ENCODE measurements at places on chromosomes 11 and 22.

DNA sequence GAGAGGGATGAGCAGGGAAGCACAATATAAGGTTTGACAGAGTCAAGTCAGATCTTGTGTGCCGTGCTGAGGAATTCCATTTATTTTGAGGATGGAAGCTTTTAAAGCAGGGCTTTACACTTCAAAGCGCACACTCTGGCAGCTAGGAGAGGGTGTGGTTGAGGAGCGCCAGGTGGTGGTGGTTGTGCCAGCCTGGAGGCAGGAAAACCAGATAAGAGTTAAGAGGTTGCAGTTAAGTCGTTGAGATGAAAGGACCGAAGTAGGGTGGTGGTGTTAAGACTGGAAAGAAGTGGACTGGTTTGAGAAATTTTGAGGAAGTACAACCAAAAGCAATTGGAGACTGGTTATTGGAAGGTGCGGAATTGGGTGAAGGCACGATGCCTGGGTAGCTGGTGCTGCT, 231.6 kb upstream of the TBCEL start:
- DNase-seq = no peak

- DNase-seq = no peak
These were observed 249.4 kb downstream of the MN1 start for GRCh38 chr22:27552176-27552575.

DNA sequence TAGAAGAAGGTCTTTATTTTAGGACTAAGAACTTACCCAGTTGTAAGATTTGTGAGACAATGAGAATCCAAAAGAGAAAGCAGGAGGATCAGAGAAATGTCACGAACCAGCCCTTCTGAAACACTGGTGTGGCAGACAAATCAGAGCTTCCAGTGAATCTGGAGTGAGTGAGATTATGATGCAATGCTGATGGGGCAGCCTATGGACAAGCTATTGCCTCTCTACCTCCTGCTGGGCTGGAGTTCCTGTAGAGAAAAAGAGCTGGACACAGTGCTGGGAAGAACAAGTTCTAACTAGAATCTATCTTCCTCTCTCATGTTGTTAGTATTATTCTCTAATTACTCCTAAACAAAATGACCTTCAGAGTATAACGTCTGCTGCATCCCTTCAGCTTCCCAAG, 12.0 kb upstream of the ANO3 start:
- DNase-seq = peak; percentile 17

- no peak for DNase-seq
These were observed 3.1 kb downstream of the SHANK2 start for GRCh38 chr11:71249301-71249700.

Measured in fibroblast of pulmonary artery (primary cell).